ENCODE measurements at places on chromosomes 5 and 9.
A peak's percentile ranks its signal among the peaks of the same experiment; 100 is the strongest.

DNA sequence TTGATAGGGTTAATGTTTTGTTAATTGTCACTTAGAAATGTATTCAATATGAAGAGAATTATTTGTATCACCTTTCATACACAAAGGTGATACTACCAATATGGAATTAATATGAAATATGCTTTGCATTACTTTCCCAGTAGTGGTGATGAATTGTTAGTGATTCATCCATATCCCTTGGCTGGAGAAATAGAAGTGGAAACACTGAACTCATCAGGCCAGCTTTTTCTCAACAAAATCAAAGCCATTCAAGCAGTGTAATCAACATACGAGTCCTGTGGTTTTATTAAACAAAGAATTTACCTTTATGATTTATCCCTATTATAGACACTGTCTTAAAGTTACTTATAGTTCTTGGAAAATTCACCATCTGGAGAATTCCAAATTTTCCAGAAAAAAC, 264.0 kb upstream of the MEF2C start:
- no peak for DNase-seq

GRCh38 chr9:116501871-116502270, 185.2 kb upstream of the TRIM32 start:
- no peak for DNase-seq

DNA sequence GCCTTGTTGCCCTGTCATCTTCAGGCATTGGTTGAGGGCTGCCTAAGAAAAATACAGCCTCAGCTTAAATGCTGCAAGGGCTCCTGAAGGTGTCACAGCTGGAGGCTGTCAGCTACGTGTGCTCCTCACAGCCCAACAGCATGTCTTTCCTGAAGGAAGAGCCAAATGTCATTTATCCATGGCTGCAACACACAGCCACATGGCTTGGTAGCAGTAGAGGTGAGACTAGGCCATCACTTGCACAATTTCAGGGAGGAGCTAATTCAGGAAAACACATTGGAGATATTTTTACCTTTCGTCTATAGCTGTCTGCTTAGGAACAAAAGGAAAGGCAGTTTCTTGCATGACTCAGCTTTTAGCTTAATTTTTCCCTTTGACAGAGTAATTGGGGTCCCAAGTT, 260.7 kb downstream of the SYK start:
- DNase-seq: no peak

- DNase-seq: no peak
These were observed 42.7 kb upstream of the NFIB start for GRCh38 chr9:14356351-14357265.

DNA sequence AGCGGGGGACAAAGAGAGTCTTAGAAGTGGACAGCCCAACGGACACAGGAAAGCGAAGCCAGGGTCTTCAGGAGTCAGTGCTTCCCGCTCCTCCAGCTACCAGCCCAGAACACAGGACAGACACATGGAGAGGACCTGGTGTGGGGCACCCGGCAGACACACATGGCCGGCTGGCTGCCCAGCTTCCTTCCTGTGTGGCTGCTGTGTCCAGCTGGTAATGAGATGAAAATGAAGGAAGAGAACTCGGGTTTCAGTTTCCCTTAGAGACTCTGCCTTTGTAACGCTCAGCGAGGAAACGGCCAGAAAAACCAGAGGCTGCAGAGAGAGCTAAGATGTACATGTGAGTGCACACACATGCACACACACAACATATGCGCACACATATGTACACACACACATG, 87.5 kb downstream of the SECISBP2 start:
- DNase-seq: no peak

GRCh38 chr5:137605411-137605810, 106.3 kb upstream of the SPOCK1 start:
- no peak for DNase-seq

DNA sequence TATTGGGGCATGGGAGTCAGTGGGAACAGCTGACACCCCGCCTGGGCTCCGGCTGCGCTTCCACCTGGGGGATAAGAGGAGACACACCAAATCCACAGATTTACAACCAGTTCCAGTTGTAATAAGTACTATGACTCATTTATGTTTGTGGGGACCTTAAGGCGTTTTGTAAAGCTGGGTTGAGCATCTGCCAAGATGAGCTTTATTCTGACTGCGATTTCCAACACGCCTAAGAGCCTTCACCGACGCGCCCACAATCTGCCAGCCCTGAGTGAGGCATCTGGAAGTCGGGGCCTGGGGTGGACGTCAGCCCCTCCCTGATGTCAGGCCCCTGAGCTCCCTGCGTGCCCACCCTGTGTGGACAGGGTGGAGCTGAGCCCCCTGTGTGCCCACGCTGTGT, 14.3 kb upstream of the LHX3 start:
- no peak for DNase-seq

- DNase-seq: no peak
These were observed 65.5 kb downstream of the ARHGEF28 start for GRCh38 chr5:73691302-73692080.

DNA sequence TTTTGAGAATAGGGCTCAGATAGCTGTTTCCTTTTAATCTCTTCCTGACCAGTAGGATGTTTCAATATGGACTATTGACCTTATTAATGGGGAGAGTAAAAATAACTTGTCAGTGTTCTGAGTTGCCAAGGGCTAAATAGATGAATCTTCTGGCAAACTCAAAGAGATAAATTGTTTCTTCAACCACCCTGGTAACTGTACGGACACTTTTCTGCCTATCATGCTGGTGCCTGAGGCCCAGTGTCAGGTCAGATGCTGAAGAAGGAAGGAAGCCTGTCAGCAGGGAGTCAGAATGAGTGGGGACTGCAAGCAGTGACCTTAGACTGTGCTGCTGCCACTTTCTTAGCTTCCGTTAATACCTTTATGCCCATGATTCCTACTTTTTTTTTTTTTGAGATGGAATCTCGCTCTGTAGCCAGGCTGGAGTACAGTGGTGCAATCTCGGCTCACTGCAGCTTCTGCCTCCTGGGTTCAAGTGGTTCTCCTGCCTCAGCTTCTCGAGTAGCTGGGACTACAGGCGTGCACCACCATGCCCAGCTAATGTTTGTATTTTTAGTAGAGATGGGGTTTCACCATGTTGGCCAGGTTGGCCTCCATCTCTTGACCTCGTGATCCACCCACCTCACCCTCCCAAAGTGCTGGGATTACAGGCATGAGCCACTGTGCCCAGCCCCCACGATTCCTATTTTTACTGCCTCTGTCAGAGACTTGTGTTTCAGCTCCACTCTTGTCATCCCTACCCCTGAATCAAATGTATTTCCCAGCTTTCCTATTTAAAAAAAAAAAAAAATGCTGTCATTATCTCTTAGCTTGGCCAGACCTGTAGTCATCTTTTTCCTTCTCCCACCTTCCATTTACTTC, 33.7 kb downstream of the TGFBR1 start:
- DNase-seq: no peak

DNA sequence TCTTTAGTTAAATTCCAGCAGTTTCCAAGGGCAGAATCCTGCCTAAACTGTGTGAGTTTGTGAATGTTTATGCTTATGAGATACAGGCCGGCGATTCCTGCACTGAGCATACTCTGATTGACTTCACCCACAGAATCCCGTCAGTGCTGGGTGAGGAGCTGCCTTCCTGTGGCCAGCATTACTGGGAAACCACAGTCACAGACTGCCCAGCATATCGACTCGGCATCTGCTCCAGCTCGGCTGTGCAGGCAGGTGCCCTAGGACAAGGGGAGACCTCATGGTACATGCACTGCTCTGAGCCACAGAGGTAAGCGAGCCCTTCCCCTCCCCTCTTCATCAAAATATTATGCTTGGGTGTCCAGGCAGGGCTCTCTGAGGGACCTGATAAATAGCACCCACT, 103.7 kb downstream of the CMYA5 start:
- DNase-seq: no peak

DNA sequence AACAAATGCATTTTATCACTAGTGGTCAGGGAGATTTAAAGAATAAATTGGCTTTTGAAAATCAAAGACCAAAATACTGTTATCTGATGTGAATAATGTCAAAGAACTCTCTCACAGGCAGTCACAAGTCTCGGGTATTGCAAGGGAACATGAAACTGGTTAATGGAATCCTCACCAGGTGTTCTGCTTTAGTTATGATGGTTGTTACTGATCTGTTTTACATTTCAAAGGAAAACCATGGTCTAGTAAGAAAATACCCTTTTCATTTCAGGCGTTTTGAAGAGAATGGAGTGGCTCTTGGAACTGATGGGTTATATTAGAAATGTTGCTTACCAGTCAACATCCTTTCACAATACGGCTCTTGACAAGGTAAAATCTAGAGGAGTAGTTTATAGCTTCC, 43.4 kb downstream of the HACD4 start:
- DNase-seq: no peak

- DNase-seq: peak; percentile 56
These were observed 513 bp downstream of the FAM193B start for GRCh38 chr5:177553671-177554429.

- no peak for DNase-seq
These were observed 142.9 kb downstream of the DMAC1 start for GRCh38 chr9:7656636-7657035.

GRCh38 chr5:133081703-133082102, 29.9 kb downstream of the HSPA4 start:
- DNase-seq: no peak

DNA sequence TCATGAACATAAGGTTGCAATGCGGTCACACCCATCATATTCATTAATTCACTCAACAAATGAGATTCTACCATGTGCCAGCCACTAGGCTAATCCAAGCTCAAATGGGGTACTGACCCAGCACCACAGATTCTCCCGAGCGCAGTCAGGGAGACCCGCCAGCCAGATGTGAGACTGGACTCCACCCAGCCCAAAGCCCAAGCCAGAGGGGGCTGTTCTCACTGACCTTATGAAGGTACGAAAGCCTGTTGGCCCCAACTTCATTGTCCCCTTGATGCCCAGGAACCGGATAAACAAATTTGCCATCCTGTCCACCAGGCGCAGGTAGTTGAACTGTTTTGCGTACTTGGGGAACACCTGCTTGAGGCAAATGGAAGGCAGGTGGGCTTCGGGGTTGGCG, 218.8 kb downstream of the DAB2IP start:
- no peak for DNase-seq

DNA sequence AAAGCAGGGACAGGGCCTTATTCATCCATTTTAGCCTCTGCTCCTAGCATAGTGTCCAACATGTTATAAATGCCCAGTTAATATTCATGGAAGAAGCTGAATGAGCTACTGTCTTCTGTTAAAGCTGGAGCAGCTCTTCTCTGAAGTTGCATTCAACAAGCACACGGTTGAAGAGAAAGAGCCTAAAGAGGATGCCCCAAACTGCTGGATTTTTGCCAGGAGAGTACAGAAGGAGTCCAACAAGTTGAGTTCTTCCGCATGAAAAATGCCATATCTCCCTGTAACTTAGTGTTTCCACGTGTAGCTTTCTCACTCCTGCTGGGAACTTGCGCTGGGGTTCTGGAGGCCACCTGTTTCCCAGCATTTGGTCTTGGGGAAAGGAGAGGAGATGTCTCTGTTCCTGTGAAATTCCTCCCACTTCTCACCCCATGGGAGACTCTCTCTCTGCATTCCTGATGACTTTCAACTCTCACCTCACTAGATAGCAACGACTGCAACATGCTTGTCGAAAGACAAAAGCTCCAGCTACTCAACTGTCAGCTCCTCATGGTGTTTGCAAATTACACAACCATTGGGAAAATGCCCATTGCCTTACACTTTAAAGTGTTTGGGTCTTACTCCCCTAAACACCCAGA, 122.8 kb downstream of the KIF4B start:
- DNase-seq: no peak

GRCh38 chr9:126482361-126483044, 131.2 kb upstream of the LMX1B start:
- DNase-seq: no peak

DNA sequence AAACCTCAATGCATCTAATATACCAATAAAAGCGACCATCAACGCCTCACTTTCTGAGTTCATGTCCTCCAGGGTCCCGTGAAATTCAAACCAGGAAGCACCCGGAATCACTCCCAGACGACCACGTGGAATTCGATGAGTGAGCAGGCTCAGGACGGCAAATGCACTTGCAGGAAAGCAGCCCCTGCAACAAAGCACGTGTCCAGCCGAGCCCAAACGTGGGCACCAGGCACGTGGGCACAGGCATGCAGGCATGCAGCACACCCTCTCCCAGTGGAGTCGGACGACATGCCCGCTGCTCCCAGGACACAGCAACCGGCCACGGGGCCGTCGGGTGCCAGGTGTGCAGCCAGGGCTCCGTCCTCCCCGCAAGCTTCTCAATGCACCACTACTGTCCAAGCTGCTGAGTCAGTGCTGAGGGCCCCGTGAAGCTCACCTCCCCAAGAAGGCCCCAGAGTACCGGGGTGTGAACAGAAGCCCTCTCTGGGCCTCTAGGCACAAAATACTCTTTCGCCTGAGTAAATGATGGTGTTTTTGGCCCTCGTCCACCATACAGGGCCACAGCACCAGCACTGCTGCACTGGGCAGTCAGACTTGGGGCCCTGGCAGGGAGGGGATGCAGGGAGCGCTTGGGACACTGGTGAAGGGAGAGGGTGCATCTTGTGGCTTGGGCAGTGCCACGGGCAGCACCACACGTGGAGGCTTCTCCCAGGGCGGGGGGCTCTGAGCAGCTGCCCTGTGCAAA, 87.6 kb downstream of the VAV2 start:
- no peak for DNase-seq

GRCh38 chr5:78896132-78896531, 89.0 kb downstream of the ARSB start:
- DNase-seq: no peak

DNA sequence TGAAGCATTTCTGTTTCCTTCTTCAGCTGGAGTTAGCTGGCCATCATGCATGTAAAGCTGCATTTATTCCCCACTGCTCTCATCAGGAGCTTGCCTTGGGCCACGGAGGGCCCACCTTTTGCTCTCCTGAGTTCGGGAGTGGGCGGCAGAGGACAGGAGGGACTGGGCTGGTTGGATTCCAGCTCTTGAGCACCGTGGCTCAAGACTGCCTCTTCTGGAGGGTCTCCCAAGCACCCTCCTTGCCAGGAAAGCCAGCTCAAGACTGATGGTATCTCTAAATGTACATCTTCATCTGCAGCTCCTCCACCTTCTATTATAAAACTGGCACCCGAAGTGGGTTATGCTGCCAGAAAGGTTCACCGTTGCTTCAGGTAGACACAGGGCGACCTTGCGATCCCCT, 399.6 kb upstream of the IRX1 start:
- DNase-seq: no peak

GRCh38 chr5:139243425-139243970, 45.3 kb upstream of the SIL1 start:
- DNase-seq: no peak

- DNase-seq: peak; percentile 35
These were observed 203.2 kb upstream of the IRX1 start for GRCh38 chr5:3392306-3392939.

DNA sequence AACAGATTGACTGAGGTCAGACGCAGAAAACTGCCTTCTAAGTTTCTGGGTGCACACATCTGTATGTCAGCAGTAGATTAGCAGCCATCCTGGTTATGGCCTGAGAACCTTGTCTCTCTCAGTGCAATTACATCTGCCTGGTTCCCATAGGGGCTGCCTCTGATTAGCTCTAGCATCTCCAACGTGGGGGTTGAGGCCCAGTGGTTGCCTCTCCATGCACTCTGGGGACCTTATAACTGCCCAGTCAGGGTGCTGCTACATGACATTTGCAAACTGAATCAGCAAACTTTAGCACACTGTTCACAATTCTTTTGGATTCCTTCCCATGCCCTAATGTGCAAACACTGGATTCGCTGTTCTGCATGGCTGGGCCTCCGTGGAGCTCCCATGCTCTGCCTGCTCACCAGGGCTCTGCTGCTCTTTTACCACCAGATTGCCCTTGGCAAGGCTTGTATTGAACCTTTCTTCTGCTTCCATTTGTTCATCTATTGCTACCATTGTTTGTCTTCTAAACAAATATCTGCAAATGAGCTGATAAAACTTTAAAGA, 36.2 kb downstream of the SNX18 start:
- DNase-seq: no peak

GRCh38 chr5:124421584-124421983, 324.9 kb downstream of the ZNF608 start:
- no peak for DNase-seq

All from CD4-positive, alpha-beta T cell treated with Interleukin-17A for 4 hours (primary cell).